ENCODE measurements at places on chromosomes 1 and 21.

- H3K27me3 ChIP-seq = no peaks in the 10 kb centered on the region
- H3K27ac ChIP-seq = no peak overlapping the region
- no peaks in the 10 kb centered on the region for H3K36me3 ChIP-seq
- no peak overlapping the region for H3K4me3 ChIP-seq
- peaks cover 49% of the 10 kb centered on the region for H3K4me1 ChIP-seq
Observed at GRCh38 chr21:38310646-38311485, 54.1 kb downstream of the KCNJ15 start.

- H3K4me1 ChIP-seq = peaks cover 18% of the 10 kb centered on the region
- no peak overlapping the region for H3K27ac ChIP-seq
- H3K4me3 ChIP-seq = no peak overlapping the region
- H3K27me3 ChIP-seq = no peaks in the 10 kb centered on the region
- H3K36me3 ChIP-seq = peaks cover 3% of the 10 kb centered on the region
- DNase-seq = no peak
Observed at GRCh38 chr1:185974367-185975170, 240.4 kb downstream of the HMCN1 start.

GRCh38 chr1:59695252-59695651, 119.5 kb upstream of the HOOK1 start:
- H3K27me3 ChIP-seq = no peaks in the 10 kb centered on the region
- DNase-seq = no peak
- H3K4me3 ChIP-seq = no peak overlapping the region
- no peak overlapping the region for H3K27ac ChIP-seq

- no peak for DNase-seq
- H3K36me3 ChIP-seq = no peaks in the 10 kb centered on the region
- H3K27ac ChIP-seq = no peak overlapping the region
- no peak overlapping the region for H3K4me3 ChIP-seq
- H3K4me1 ChIP-seq = no peaks in the 10 kb centered on the region
Observed at GRCh38 chr1:239956263-239956662, 135.4 kb upstream of the FMN2 start.

GRCh38 chr1:201250326-201251011, 32.8 kb upstream of the PKP1 start:
- H3K4me3 ChIP-seq = no peak overlapping the region
- peak overlapping the region; percentile 59 for H3K27ac ChIP-seq
- no peaks in the 10 kb centered on the region for H3K4me1 ChIP-seq
- H3K36me3 ChIP-seq = no peaks in the 10 kb centered on the region
- H3K27me3 ChIP-seq = no peaks in the 10 kb centered on the region
- no peak for DNase-seq

GRCh38 chr21:45698493-45699184, 55.1 kb downstream of the PCBP3 start:
- peaks cover 8% of the 10 kb centered on the region for H3K27me3 ChIP-seq
- no peak overlapping the region for H3K27ac ChIP-seq
- H3K4me3 ChIP-seq = no peak overlapping the region
- no peaks in the 10 kb centered on the region for H3K4me1 ChIP-seq
- no peak for DNase-seq

DNA sequence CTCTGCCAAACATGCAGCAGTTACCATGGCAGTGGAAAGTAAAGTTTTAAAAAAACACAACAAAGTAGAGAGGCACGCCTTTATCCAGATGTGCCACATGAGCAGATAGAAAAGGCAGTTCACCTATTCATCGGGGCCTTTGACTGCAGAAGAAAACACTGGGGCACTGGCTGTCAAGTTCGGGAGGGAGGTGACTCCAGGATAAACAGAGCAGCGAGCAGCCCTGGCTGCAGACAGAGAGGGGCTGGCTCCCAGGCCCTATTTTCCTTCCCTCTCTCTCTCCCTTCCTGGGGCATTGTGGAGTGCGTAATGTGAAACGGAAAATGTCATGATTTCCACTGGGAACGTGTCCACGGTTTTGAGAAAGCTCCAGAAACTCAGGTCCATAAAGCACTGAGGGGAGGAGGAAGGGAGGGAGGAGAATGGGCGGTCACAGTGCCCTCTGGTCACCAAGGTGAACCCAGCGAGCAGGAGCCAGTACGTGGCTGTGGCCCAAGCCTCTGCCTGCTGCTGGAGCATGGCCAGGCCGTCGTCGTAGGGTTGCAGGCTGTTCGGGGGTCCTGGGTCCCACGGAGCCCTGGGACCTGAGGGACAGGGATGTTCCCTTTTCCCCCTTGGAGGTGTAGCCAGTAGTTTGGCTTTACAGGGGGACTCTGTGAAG, 114.7 kb upstream of the IRF2BP2 start:
- H3K4me3 ChIP-seq = peak overlapping the region; percentile 78
- no peaks in the 10 kb centered on the region for H3K27me3 ChIP-seq
- H3K27ac ChIP-seq = peak overlapping the region; percentile 99
- H3K36me3 ChIP-seq = no peaks in the 10 kb centered on the region

GRCh38 chr1:23524716-23525401, 6.2 kb downstream of the E2F2 start:
- no peak overlapping the region for H3K4me3 ChIP-seq
- H3K36me3 ChIP-seq = peaks cover 8% of the 10 kb centered on the region
- no peaks in the 10 kb centered on the region for H3K27me3 ChIP-seq
- no peak for DNase-seq

- no peak overlapping the region for H3K4me3 ChIP-seq
- H3K36me3 ChIP-seq = no peaks in the 10 kb centered on the region
- no peaks in the 10 kb centered on the region for H3K27me3 ChIP-seq
- no peak for DNase-seq
- no peak overlapping the region for H3K27ac ChIP-seq
- H3K4me1 ChIP-seq = peaks cover 39% of the 10 kb centered on the region
Observed at GRCh38 chr1:206784471-206784903, 12.2 kb upstream of the IL10 start.

- H3K4me1 ChIP-seq = no peaks in the 10 kb centered on the region
- H3K27ac ChIP-seq = no peak overlapping the region
- no peaks in the 10 kb centered on the region for H3K27me3 ChIP-seq
- no peak for DNase-seq
- no peak overlapping the region for H3K4me3 ChIP-seq
- H3K36me3 ChIP-seq = no peaks in the 10 kb centered on the region
Observed at GRCh38 chr1:152880907-152881306, 2.8 kb downstream of the SMCP start.

- no peak for DNase-seq
- H3K4me3 ChIP-seq = peak overlapping the region; percentile 50
- H3K27me3 ChIP-seq = peaks cover 18% of the 10 kb centered on the region
- H3K36me3 ChIP-seq = peaks cover 7% of the 10 kb centered on the region
- no peak overlapping the region for H3K27ac ChIP-seq
- H3K4me1 ChIP-seq = peaks cover 53% of the 10 kb centered on the region
Observed at GRCh38 chr1:85583611-85584263, 3.2 kb downstream of the CCN1 start.

DNA sequence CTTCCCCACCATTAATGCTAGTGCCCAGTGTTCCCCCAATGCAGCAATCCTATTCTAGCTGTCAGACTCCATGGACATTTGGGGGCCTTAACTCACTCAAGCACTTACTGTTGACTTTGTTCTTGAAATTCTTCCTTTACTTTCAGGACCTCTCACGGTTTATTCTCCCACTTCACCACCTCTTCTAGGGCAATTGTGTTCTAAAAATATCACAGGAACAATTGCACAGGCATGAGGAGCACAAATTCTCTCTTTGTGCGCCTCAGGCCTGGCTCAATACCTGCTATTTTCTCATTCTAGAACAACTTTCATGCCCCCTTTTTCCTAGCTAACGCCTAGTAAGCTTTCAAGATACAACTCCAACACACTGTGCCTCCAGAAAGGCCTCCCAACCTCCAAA, 7.3 kb downstream of the MAB21L3 start:
- no peaks in the 10 kb centered on the region for H3K36me3 ChIP-seq
- no peak for DNase-seq
- H3K27ac ChIP-seq = no peak overlapping the region
- H3K4me3 ChIP-seq = no peak overlapping the region
- no peaks in the 10 kb centered on the region for H3K4me1 ChIP-seq

DNA sequence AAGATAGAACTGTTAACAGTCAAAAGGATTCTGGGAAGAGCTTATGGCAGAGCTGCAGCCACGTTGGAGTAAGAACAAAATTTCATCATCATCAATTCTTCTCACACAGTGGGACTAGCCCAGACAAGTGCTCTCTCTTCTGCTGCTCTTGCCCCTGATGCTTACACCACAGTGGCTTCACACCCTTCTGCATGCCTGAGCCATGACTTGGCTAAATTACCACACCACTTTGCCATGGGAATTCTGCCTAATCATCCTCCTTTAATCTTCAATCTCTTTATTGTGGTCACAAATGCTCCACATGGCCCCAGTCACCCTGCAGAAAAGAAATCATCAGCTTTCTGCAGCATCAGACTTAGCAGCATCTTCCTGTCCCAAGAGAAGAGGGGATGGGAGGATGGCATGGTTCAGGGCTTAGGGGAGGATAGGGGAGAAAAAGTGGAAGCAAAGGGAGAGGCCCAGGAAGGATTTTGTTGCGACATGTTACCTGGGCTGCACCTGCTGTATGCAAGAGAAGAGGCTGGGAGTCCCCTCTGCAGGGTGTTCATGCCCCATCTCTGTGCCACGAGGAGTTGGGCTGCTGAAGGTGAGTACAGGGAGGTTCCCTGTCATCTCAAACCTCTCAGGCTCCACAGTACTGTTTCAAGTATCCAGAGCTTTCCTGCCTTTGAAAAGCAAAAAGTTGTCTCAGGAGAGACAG, 9.0 kb upstream of the RPTN start:
- no peak overlapping the region for H3K27ac ChIP-seq
- H3K4me1 ChIP-seq = no peaks in the 10 kb centered on the region
- H3K36me3 ChIP-seq = peaks cover 4% of the 10 kb centered on the region

DNA sequence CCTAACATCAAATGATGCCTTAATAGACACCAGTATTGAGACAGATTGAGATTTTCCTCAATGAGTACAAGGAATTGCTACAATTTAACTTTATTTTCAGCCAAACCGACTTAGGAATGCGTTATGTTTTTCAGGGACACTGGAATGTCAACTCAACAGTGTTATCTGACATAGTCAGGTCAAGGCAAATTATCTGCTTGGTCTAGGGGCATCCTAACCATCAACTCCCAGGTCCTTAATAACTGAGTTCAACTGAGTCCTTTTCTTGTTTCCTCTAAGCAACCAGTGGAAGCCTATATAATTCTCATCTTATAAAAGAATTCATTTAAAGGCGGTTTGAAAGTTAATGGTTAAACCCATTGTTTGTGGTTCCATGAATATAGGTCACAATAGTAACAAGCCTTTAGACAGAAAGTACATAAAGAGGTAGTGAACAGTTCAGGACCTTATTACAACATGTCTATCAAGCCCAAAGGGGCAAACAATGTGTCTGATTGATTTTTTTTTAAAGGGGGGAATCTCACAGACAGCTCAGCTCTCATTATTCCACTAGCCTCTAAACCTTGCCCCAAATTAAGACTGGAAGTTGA, 32.3 kb upstream of the NR5A2 start:
- no peaks in the 10 kb centered on the region for H3K36me3 ChIP-seq
- no peak overlapping the region for H3K27ac ChIP-seq
- no peak for DNase-seq
- H3K4me3 ChIP-seq = no peak overlapping the region
- H3K4me1 ChIP-seq = peaks cover 8% of the 10 kb centered on the region

DNA sequence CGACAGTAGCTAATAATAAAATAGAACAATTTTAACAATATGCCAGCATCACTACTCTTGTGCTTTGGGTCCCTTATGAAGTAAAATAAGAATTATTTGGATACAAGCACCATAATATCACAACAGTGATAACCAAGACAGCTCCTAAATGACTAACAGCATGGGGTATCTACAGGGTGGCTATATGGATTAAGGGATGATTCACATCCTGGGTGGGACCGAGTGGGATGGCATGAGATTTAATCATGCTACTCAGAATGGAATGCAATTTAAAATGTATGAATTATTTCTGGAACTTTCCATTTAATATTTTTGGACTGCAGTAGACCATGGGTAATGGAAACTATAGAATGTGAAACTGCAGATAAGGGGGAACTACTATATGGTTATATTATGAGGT, 28.1 kb upstream of the B3GALNT2 start:
- no peak overlapping the region for H3K4me3 ChIP-seq
- no peaks in the 10 kb centered on the region for H3K27me3 ChIP-seq
- DNase-seq = no peak
- H3K36me3 ChIP-seq = no peaks in the 10 kb centered on the region

DNA sequence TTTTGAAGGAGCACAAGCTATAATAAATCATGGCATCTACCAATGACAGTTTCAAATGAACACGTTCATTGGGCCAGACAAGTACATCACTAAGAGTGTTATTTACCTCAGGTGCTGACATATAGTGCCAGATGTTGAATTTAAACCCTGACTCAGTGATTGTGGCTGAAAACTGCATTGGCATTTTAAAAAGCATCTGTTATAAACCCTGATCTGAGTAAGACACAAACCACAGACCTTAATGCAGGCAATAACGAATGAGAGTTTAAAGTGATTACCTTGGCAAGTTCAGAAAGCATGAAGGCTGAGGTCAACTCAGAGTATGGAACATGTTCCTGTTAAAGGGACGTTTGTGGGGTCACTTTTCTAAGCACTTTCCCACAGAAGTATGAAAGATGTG, 865.1 kb upstream of the TMPRSS15 start:
- H3K27me3 ChIP-seq = no peaks in the 10 kb centered on the region
- no peaks in the 10 kb centered on the region for H3K36me3 ChIP-seq
- peaks cover 1% of the 10 kb centered on the region for H3K4me1 ChIP-seq
- DNase-seq = no peak
- no peak overlapping the region for H3K4me3 ChIP-seq
- no peak overlapping the region for H3K27ac ChIP-seq

- H3K27me3 ChIP-seq = peaks cover 60% of the 10 kb centered on the region
- H3K36me3 ChIP-seq = no peaks in the 10 kb centered on the region
- peaks cover 7% of the 10 kb centered on the region for H3K4me1 ChIP-seq
- no peak for DNase-seq
- H3K4me3 ChIP-seq = peak overlapping the region; percentile 64
Observed at GRCh38 chr1:11653861-11654136, 430 bp downstream of the FBXO2 start.

All from neural crest cell (in vitro differentiated cells).